Dermis blood vessel endothelial cell (primary cell): ENCODE measurements at places on chromosomes 1 and 21. TPM values are rescaled to one million over a fixed set of nuclear protein-coding genes. Genes with fewer than 3 reads are reported as not detected.

GRCh38 chr1:53706356-53706755 is 32.6 kb downstream of the GLIS1 start:
- no peak for DNase-seq

GRCh38 chr1:205354259-205355074 is 2.3 kb downstream of the KLHDC8A start:
- DNase-seq = peak; percentile 82

- DNase-seq = no peak
Measured at GRCh38 chr1:161973924-161974845, 49.5 kb downstream of the OLFML2B start.

GRCh38 chr1:229943988-229944743 is 122.9 kb upstream of the GALNT2 start:
- DNase-seq = no peak

- no peak for DNase-seq
Measured at GRCh38 chr1:111598544-111598943, 21.0 kb upstream of the RAP1A start.

GRCh38 chr1:94982398-94982797 is 55.5 kb upstream of the CNN3 start:
- peak; percentile 65 for DNase-seq

- no peak for DNase-seq
Measured at GRCh38 chr1:87330885-87331364, 2.2 kb downstream of the LMO4 start.

- no peak for DNase-seq
Measured at GRCh38 chr1:111199329-111199728, 1.1 kb downstream of the DENND2D start.

DNA sequence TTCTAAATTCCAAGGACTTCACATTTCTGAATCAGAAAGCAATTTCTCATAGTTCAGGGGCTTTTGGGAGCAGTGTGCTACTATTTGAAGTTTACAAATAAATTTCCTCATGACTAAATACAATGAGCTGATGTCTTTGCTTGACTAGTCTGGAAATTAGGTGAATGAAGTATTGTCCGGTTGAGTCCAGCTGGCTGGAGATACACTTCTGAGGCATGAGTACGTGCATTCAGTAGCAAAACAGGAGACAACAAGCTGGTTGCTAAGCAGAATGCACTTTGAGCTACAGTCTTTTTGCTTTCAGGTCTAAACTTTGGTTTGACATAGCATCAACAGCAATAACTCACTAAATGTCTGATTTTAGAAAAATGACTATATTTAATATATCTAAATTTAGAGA is 27.1 kb downstream of the ZNHIT6 start:
- DNase-seq = peak; percentile 78

- DNase-seq = peak; percentile 29
Measured at GRCh38 chr1:197917805-197918651, 856 bp downstream of the LHX9 start.

Gene SLC30A2
- not detected in 2 replicates for total RNA-seq

Gene P3R3URF
- total RNA-seq = not detected in 2 replicates
